Epithelial cell of prostate (primary cell): ENCODE measurements at places on chromosomes 2 and 18.

DNA sequence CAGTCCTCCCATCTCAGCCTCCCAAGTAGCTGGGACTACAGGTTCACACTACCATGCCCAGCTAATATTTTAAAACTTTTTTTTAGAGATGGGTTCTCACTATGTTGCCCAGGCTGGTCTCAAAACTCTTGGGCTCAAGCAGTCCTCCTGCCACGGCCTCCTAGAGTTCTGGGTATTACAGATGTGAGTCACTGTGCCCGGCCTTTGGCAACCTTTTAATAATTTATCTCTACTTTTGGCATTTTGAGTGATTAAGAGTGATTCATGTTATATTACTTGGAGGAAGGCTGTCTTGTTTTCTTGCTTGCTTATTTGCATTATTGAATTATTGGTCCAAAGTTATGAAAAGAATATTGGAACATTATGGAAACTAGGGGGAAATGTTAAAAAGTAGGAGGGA is 24.3 kb downstream of the NCOA1 start:
- DNase-seq: no peak

DNA sequence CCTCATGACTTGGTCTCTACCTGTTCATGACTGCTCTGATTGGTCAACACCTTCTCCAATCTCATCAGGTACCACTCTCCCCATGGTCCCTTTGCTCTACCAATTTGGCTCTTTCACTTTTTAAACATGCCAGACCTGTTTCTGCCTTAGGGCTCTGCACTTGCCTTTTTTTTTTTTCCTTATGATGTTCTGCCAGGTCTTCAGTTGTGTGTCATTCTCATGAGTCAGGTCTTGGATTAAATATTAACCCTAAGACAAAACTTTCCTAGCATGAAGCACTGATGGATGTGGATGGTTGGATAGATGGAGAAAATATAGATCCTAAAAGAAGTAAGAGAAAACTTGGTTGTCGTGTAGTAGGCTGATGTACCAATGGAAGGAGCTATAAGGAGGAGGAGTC is 219.3 kb downstream of the TTC32 start:
- peak; percentile 64 for DNase-seq

- DNase-seq: no peak
Observed at GRCh38 chr2:58991357-58991756, 750.2 kb upstream of the FANCL start.

DNA sequence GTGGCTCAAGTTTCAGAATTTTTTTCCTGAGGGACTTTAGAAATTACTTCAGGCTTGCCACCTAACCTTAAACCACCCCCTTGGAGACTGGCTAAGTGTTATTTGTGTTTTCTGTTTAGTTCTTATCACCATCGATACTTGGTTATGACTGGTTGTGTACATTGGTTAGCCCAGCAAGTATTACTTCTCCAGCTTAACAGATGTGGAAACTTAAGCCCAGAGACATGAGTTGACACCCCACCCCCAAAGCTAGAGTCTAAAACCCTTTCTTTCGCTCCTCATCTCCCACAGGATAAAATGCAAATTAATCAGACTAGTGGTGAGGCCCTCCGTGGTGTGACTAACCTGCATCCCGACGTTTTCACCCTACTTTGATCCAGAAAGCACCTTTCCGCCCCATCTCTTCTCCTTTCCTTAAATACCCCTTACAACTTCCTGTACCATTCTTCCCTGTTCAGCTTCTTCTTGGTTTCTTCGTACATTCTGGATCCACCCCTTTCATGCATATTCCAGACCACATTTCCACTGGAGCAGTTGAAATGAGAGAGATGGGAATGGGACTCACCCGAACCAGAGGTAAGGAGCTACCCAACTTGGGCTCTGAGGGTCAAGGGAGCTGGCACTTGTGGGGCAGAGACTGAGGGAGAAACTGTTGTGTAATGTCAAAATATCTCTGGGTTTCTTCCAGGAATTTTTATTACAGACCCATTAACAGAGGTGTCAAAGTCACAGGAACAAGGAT is 819 bp upstream of the MAP3K2 start:
- no peak for DNase-seq

- DNase-seq: no peak
Observed at GRCh38 chr2:133766164-133766832, 198.0 kb upstream of the NCKAP5 start.

DNA sequence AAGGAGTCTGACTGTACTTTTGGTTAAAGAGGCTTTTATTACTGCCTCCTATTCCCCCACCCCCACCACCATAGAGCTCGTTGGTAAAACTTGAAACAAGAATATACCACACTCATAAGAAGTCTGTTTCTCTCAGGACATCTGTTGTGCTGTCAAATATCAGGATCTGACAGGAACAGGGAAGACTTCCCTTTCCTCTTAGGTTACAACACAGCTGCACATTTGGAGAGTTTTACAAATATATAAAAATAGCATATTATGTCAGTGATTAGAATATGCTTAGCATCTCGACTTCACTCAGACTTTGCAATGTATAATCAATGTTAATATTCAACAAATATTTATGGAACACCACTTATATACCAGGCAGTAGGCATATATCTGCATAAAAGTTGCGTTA is 439.6 kb upstream of the REG3G start:
- DNase-seq: no peak

DNA sequence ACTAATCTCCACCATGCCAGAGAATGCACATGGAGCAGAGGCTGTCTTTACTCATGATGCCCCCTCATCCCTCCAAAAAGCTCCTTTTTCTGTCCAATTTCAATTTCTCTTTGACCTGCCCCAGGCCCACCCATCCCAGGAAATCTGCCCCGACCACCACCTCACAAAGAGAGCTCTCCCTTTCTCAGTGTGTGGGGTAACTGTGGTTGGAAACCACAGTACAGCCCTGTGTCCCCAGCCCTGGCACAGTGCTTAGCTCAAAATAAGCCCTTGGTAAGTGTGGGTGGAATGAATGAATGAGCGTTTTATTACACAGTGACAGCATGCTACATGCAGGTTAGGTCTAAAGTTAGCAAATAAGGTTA is 43.7 kb upstream of the CAB39 start:
- no peak for DNase-seq

- DNase-seq: no peak
Observed at GRCh38 chr2:201263779-201264178, 3.4 kb downstream of the CASP8 start.

- DNase-seq: no peak
Observed at GRCh38 chr2:170996316-170996715, 67.3 kb downstream of the GORASP2 start.

GRCh38 chr18:71899707-71900472 is 644.3 kb downstream of the CBLN2 start:
- no peak for DNase-seq

- no peak for DNase-seq
Observed at GRCh38 chr2:115161081-115161770, 718.8 kb downstream of the DPP10 start.

DNA sequence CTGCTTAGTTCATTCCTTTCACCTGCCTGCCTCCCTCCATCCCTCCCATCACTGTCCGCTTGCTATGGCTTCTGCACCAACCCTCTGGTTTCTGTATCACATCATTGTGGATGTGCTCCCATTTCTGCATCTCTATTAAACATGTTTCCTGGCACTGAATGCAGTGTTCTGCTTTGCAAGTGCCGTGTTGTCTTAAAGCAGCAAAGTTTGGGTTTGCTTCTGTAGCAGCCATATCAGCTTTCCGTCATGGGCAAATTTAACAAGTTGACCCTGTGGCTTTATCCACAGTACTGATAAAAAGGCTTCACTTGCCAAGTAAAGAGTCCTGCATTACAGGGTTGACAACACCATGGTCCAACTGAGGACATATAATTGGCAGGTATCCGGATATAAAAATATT is 165.5 kb downstream of the PTGR3 start:
- DNase-seq: no peak

DNA sequence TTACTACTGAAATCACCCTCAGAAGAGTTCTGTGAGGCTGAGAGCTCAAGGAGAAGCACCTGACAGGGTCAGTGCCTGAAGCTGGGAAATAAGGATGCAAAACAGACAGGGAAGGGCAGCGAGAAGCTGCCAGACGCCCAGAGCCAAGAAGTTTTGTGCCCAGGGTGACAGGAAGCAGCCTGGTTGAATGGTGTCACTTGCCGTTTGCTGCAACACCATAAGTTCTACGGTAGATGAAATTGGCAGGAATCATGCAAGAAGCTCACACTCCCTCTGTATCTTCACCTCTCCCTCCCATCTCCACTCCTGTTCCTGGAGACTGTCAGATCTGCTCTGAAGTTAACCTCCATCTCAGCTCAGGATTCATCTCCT is 117.0 kb upstream of the SLC14A2 start:
- DNase-seq: no peak

DNA sequence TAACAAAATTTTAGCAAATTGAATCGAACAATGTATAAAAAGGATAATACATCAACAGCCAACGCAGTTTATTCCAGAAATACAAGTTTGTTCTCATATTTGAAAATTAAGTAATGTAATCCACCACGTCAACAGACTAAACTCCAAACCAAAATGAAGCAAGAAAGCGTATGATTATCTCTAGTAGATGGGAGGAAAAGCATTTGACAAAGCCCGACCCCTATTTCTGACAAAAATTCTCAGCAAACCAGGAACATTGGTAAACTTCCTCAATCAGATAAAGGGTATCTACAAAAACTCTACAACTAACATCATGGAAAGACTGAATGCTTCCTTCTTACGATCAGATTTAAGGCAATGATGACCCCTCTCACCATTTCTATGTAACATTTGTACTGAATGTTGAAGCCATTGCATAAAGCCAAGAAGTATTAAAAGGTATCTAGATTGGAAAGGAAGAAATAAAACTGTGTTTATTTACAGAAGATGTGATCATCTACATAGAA is 34.3 kb upstream of the MYCN start:
- DNase-seq: no peak

GRCh38 chr18:45617284-45617683 is 2.0 kb downstream of the SLC14A2 start:
- DNase-seq: peak; percentile 74

DNA sequence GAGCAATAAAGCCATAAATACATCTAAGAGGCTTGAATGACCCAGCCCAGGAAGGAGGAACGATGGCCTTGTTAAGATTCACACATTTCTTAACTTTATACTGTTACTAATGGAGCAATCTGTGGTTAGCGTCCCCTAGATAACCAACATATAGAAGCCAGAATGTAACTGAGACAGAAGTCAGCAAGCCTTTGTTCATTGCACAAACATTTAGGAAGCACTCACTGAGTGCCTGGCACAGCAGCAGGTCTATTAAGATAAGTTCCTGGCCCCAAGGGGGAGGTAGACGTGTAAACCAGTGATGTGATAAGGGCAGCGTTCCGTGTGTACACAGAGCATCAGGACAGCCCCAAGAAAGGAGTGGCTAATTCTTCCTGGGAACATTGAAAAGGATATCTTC is 63.6 kb upstream of the ATL2 start:
- no peak for DNase-seq

DNA sequence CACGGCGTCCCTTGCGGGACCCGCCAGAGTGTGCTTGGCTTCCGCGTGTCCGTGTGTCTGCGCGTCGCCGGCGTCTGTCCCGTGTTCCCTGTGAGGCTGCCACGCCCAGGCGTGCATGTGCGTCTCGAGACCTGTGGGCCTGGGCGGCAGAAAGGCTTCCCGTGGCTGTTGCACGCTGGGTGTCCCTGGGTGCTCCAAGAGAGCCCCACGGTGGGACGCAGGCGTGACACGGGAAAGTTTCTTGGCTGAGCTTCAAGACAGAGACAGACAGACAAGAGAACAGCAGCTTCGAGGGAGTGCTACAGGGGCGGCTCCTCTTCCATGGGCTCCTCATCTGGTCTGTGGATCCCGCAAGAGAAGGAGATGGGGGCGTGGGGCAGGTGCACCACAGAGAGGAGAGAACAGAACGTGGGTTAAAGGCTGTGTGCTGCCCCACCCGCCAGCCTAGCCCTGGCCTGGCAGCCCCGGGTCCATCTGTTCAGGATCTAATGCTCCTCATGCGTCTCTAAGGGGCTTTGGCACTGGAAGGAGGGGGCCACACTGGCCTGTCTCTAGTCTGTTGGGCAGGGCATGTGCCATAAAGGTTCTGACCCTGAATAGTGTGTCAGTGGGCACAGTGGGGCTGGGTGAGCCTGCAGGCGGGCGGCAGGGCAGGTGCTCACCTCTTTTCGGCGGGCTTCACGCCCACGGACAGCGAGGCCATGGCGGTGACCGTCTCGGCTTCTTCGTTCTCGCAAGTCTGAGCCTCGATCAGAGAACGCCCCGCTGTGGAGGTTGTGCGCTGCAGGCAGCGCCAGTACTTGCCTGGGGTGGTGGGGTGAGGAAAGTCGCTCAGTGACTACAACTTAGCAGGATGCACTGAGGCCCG is 205.1 kb downstream of the TWIST2 start:
- no peak for DNase-seq

DNA sequence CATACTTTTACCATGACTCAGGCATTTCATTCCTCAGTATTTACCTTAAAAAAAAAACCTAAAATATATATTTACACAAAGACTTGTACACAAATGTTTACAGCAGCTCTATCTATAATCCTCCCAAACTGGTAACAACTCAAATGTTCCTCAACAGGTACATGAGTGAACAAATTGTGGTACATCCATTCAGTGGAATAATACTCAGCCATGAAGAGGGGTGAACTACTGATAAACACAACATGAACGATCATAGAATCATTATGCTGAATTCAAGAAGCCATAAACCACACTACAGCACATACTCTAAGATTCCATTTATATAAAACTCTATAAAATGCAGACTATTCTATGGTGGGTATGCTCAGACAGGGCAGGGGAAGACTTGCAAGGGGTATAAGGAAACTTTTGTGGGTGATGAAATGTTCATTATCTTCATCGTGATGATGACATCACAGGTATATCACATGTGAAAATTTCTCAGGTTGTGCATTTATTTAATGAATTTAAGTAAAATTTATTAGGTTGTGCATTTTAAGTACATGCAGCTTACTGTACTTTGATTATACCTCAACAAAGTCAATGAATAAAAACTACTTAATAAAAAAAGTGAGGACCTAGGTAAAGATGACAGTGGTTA is 24.7 kb upstream of the DUSP2 start:
- DNase-seq: no peak

- DNase-seq: no peak
Observed at GRCh38 chr2:135913727-135914365, 37.6 kb upstream of the MCM6 start.

DNA sequence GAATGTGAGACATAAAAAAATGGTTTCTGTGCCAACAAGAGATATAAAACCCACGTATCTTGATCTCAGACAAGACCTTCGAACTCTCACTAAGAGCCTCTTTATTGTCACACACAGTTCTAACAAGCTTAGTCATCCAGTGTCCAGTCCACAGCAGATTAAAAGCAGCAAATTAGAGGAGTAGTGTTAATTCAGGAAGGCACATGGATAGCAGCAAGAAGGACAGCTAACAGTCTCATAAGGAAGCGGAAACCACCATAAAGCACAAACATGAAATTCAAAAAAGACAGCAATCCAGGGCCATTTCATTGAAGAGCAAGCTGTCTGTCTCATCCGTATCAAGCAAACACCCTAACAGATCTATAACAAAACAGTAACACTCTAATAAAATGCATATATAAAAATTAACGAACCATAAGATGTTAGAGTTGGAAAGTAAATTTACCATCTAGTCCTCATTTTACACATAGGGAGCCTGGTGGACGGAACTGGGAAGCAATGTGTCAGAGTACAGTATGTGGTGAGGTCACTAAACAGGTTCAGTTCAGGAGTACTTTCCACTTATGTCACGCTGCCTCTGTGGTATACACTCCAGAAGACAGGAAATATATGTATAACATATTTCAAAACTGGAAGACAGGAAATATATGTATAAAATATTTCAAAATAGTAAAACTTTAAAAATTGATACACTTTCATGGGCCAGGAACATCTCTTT is 18.3 kb downstream of the AAK1 start:
- no peak for DNase-seq
